Activated CD8-positive, alpha-beta memory T cell treated with anti-CD3 and anti-CD28 coated beads for 4 hours (primary cell): ENCODE measurements at places on chromosomes 1 and 21.

GRCh38 chr1:114756949-114757454 is 782 bp downstream of the CSDE1 start:
- DNase-seq: no peak

DNA sequence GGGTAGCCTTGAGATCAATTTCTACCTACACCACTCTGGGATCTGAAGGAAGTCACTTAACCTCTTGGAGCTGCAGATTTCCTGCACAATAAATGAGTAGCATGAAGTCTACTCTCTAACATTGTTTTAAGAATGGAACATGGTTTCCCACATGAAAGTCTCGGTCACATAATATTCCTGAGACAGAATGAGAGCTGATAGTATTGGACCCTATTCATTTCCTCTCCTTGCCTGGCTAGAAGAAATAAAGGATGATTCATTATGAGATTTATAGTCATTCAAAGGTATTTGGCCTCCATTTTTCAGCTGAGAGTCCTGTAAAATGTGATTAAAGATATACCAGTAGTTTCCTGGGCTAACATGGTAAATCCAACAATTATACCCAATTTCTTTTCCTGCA is 56.7 kb downstream of the ARHGAP29 start:
- no peak for DNase-seq

DNA sequence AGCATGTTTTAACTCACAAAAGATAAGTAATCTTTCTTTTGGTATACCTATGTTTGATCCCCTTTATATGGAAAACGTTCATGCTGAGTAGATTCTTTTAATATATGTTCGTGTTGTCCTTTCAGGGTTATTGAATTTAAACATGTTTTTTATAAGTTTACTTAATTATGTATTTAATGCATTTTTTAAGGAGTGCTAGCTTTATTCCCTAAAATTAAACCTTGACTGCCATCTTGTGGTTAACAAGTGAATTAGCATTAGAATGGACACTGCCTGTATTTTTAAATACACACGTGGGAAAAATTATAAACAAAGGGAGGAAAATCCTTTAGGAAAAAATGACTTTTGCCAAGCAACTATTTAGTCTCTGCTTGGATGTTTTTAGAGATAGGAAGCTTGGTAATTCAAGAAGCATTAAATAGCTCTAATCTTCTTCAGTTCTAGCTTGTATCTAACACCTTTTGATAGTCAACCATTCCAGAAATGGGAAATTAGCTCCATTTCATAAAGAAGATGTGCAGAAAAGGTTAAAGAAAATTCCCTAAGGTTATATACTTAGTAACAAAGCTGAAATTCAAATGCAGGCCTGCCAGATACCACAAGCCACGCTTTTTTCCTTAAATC is 43.0 kb downstream of the UBE2U start:
- DNase-seq: no peak

GRCh38 chr21:14080764-14081096 is 130.0 kb downstream of the LIPI start:
- no peak for DNase-seq

DNA sequence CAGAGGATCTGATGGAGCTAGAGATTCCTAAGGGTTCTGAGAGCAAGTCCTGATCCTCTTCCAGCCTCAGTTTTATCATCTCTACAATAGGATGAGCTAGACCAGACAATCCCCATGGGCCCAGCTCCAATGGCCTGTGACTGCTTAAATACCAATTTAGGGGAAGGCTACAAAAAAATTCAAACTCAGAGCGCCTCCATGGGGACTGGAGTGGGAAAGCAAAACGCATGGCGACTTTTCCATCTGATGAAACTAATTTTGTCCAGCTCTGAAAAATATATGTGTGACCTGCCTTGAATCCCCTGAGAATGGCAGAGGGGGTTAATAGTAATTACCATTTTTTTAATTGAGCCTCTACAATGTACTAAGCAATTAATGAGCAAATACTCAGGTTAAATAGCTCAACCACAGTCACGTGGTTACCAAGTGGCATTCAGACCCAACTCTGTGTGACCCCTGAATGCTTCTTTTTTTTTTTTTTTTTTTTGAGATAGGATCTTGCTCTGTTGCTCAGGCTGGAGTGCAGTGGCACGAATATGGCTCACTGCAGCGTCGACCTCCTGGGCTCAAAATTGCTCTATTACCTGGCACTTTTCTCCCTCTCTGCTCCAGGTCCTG is 8.4 kb downstream of the EXTL1 start:
- no peak for DNase-seq

- DNase-seq: no peak
Observed at GRCh38 chr1:3609016-3609768, 2.1 kb downstream of the MEGF6 start.

DNA sequence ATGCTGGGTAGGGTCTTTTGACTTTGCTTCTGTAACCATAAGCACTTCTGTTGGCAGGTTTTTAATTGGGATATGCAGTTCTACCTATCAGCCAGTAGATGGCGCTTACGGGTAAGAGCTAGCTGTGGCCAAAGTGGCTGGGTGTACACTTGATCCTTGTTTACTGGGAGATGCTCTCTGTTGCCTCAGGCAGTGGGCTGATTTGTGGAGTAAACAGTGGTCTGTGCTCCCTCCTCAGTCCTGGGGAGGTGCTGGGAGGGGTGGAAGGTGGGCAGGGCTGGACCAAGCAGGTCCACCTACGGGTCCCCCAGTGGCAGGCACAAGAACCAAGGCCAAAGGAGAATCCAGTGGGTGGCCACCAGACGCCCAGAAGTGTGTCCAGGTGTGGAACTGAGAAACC is 43.4 kb downstream of the RALGPS2 start:
- no peak for DNase-seq

GRCh38 chr1:29853716-29854330 is 617.5 kb downstream of the PTPRU start:
- DNase-seq: no peak

- DNase-seq: no peak
Observed at GRCh38 chr1:93701629-93702028, 20.0 kb upstream of the BCAR3 start.

DNA sequence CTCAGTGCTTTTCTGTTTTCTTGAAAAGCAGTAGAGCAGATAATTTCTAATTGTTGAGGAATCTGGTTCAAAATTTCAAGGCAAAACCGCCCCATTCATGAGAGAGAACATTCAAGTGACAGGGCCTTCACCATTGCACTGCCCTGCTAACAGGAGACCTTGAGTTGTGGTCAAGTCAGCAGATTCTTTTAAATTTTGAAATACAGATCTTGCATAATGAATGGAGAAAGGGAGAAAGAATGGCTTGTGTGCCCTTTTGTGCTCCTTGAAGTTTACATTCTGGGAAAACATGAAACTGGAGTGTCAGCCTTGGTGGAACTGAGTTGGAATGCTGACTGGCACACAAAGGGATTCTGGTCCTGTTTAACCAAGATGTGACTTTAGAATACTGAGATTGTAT is 164.5 kb upstream of the UBE2U start:
- DNase-seq: no peak
